Hair follicular keratinocyte (primary cell): ENCODE measurements at places on chromosomes 16 and 17. TPM values are rescaled to one million over a fixed set of nuclear protein-coding genes. Genes with fewer than 3 reads are reported as not detected.

STX1B gene
- 0.08 and 0.34 TPM in 2 replicates for total RNA-seq

KCNH4 gene
- total RNA-seq: not detected in 2 replicates

OR1F1 gene
- not detected in 2 replicates for total RNA-seq

CDT1 gene
- total RNA-seq: 19.9 and 44.1 TPM in 2 replicates

SYCE1L gene
- total RNA-seq: 0.38 and 0.86 TPM in 2 replicates

KRT24 gene
- total RNA-seq: not detected in 2 replicates

USP6 gene
- total RNA-seq: under 0.01 TPM in 1 of 2 replicates, not detected in the other

C17orf113 gene
- 0.16 and 0.38 TPM in 2 replicates for total RNA-seq

NPIPA5 gene
- 0.15 and 1.2 TPM in 2 replicates for total RNA-seq

KCNJ18 gene
- total RNA-seq: not detected in 2 replicates

KRT16 gene
- total RNA-seq: 260 and 387 TPM in 2 replicates

TMEM92 gene
- 2.0 and 3.4 TPM in 2 replicates for total RNA-seq

CFAP97D1 gene
- total RNA-seq: not detected in 2 replicates

MFAP4 gene
- total RNA-seq: not detected in 2 replicates

DHRS11 gene
- total RNA-seq: 8.3 and 13.4 TPM in 2 replicates

REXO5 gene
- 2.4 and 9.0 TPM in 2 replicates for total RNA-seq

CACNB1 gene
- total RNA-seq: 4.6 and 12.0 TPM in 2 replicates

SNX20 gene
- not detected in 2 replicates for total RNA-seq

EDC4 gene
- 42.2 and 43.0 TPM in 2 replicates for total RNA-seq

RRAD gene
- 2.8 and 3.1 TPM in 2 replicates for total RNA-seq

GINS3 gene
- 4.9 and 13.0 TPM in 2 replicates for total RNA-seq

KRTAP9-2 gene
- total RNA-seq: not detected in 2 replicates

SCGB1C2 gene
- not detected in 2 replicates for total RNA-seq

MYH11 gene
- total RNA-seq: not detected in 2 replicates

HSPB9 gene
- not detected in 2 replicates for total RNA-seq

SPATA22 gene
- 0.76 TPM in 1 of 2 replicates, not detected in the other for total RNA-seq

TOX3 gene
- not detected in 2 replicates for total RNA-seq

MRTFB gene
- total RNA-seq: 4.1 and 6.2 TPM in 2 replicates

ABCC11 gene
- total RNA-seq: 0.04 and 0.08 TPM in 2 replicates

WNT9B gene
- not detected in 2 replicates for total RNA-seq

MYCBPAP gene
- total RNA-seq: 0.62 and 1.6 TPM in 2 replicates

CCDC154 gene
- 0.16 TPM in 1 of 2 replicates, not detected in the other for total RNA-seq

RGS11 gene
- 0.11 and 0.16 TPM in 2 replicates for total RNA-seq

RTN4RL1 gene
- 4.4 and 8.0 TPM in 2 replicates for total RNA-seq

FBXL16 gene
- total RNA-seq: 0.19 and 2.0 TPM in 2 replicates

EXOSC6 gene
- total RNA-seq: 16.3 and 19.4 TPM in 2 replicates

MYH1 gene
- total RNA-seq: not detected in 2 replicates

CD300E gene
- total RNA-seq: not detected in 2 replicates

CCL7 gene
- not detected in 2 replicates for total RNA-seq

EFCAB5 gene
- not detected in 2 replicates for total RNA-seq

HS3ST3B1 gene
- 0.08 and 0.99 TPM in 2 replicates for total RNA-seq
